ENCODE measurements at places on chromosomes 12 and 14.
A peak's percentile ranks its signal among the peaks of the same experiment; 100 is the strongest.

DNA sequence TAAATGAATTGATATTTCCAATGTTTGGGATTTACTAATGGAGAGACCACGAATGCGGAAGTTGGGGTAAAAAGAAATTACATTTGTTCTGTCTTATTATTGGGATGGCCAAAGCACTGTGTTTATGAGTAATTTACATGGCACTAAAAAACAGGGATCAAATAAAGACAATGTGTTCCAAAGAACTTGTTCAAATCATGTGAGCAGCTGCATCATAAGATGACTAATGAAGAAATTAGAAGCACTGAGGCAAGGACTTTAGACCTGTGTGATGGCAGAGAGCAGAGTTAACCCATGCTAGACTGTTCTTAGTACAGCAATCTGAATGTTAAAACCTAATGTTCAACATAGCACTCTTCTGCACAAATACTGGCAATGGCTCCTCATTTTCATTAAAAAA is 34.3 kb upstream of the DCN start:
- no peak for DNase-seq

GRCh38 chr12:124392271-124392666 is 97.4 kb downstream of the RFLNA start:
- DNase-seq, result peak; percentile 56

DNA sequence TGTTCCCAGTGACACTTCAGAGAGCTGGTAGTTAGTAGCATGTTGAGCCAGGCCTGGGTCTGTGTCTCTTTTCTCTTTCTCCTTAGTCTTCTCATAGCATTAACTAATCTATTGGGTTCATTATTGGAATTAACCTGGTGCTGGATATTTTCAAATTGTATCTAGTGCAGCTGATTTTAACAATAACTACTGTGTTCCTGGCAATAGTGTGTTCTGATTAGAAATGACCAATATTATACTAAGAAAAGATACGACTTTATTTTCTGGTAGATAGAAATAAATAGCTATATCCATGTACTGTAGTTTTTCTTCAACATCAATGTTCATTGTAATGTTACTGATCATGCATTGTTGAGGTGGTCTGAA is 3.0 kb downstream of the FOS start:
- no peak for DNase-seq

DNA sequence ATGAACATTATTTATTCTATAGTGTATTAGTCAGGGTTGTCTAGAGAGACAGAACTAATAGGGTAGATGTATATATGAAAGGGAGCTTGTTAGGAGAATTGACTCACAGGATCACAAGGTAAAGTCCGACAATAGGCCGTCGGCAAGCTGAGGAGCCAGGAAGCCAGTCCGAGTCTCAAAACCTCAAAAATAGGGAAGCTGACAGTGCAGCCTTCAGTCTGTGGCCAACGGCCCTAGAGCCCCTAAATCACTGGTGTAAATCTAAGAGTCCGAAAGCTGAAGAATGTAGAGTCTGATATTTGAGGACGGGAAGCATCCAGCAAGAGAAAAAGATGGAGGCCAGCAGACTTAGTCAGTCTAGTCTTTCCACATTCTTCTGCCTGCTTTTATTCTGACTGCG is 912.2 kb downstream of the FLRT2 start:
- no peak for DNase-seq

GRCh38 chr14:82647088-82647810 is 1113.6 kb upstream of the SEL1L start:
- no peak for DNase-seq

DNA sequence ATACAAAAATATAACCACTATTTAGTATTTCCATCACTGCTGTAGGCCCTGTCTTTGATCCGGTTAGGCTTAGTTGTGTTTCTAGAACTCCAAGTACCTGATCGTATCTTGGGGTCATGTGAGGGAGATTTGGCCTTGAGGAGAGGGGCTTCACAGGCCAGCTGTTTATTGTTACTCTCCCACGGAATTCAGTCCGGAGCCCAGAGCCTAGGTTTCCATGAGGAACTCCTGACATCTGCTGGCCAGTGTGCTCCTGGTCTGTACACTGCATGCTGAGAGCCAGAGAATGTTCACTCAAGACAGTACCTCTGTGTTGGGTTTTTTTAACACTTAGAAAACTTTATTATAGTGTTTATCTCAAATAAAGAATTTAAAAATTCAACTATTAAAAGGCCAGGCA is 341.0 kb upstream of the TMEM132C start:
- DNase-seq, result peak; percentile 41

- no peak for DNase-seq
Observed at GRCh38 chr12:132423820-132424645, 65.9 kb upstream of the FBRSL1 start.

- no peak for DNase-seq
Observed at GRCh38 chr14:70033561-70033960, 154.3 kb downstream of the SMOC1 start.
